ENCODE measurements at places on chromosomes 3 and 15. TPM values are rescaled to one million over a fixed set of nuclear protein-coding genes. Genes with fewer than 3 reads are reported as not detected.

AP3S2 gene
- total RNA-seq: 86.1 TPM

TMEM266 gene
- total RNA-seq: not detected

GHSR gene
- total RNA-seq: not detected

PIERCE2 gene
- total RNA-seq: 0.89 TPM

SLC22A13 gene
- 1.6 TPM for total RNA-seq

GOLGA8K gene
- 0.30 TPM for total RNA-seq

MYEF2 gene
- 9.1 TPM for total RNA-seq

SLC15A2 gene
- total RNA-seq: 0.59 TPM

GRK7 gene
- total RNA-seq: 0.05 TPM

CHAC1 gene
- total RNA-seq: 41.9 TPM

JMJD7 gene
- 2.3 TPM for total RNA-seq

MINDY4B gene
- total RNA-seq: not detected

POPDC2 gene
- total RNA-seq: 0.59 TPM

SLC30A4 gene
- 15.1 TPM for total RNA-seq

LRRC31 gene
- not detected for total RNA-seq

LEKR1 gene
- total RNA-seq: 0.59 TPM

SHF gene
- 1.5 TPM for total RNA-seq

CD200R1L gene
- total RNA-seq: not detected

CCDC9B gene
- 37.7 TPM for total RNA-seq

CCDC13 gene
- total RNA-seq: 0.14 TPM

NXPE3 gene
- total RNA-seq: 27.3 TPM

TOMM70 gene
- total RNA-seq: 75.8 TPM

GPR149 gene
- not detected for total RNA-seq

TTLL13 gene
- total RNA-seq: not detected

LRRFIP2 gene
- total RNA-seq: 49.1 TPM

TATDN2 gene
- total RNA-seq: 9.2 TPM

SPINK8 gene
- total RNA-seq: not detected

POLQ gene
- total RNA-seq: 5.7 TPM

PLSCR5 gene
- not detected for total RNA-seq

TJP1 gene
- 50.5 TPM for total RNA-seq

TRH gene
- total RNA-seq: not detected

SYNPR gene
- total RNA-seq: not detected

RARB gene
- 50.8 TPM for total RNA-seq

PXYLP1 gene
- total RNA-seq: 5.9 TPM

CD96 gene
- total RNA-seq: not detected

IRAK2 gene
- total RNA-seq: 12.9 TPM

LIPH gene
- not detected for total RNA-seq

NANOGP8 gene
- not detected for total RNA-seq

SI gene
- not detected for total RNA-seq

TIMP4 gene
- total RNA-seq: 1.8 TPM

TUSC7 gene
- total RNA-seq: not detected

CELF6 gene
- not detected for total RNA-seq

CNTN3 gene
- total RNA-seq: 0.97 TPM

GLT8D1 gene
- total RNA-seq: 164 TPM

MTFMT gene
- total RNA-seq: 21.0 TPM

ADAMTS7 gene
- 12.6 TPM for total RNA-seq

ADAMTSL3 gene
- under 0.01 TPM for total RNA-seq

CSPG5 gene
- 0.30 TPM for total RNA-seq

ZNF774 gene
- 2.1 TPM for total RNA-seq

MST1 gene
- 4.8 TPM for total RNA-seq

CHDH gene
- not detected for total RNA-seq

ALG1L2 gene
- 0.55 TPM for total RNA-seq

ZNF620 gene
- 0.92 TPM for total RNA-seq

PRSS50 gene
- total RNA-seq: not detected

WDR53 gene
- total RNA-seq: 5.8 TPM

TMEM108 gene
- 0.23 TPM for total RNA-seq

MNS1 gene
- total RNA-seq: 1.3 TPM

GNL3 gene
- total RNA-seq: 136 TPM

SCAMP5 gene
- 0.51 TPM for total RNA-seq

All from smooth muscle cell of the umbilical artery (primary cell).